ENCODE measurements at places on chromosomes 2 and 18.

DNA sequence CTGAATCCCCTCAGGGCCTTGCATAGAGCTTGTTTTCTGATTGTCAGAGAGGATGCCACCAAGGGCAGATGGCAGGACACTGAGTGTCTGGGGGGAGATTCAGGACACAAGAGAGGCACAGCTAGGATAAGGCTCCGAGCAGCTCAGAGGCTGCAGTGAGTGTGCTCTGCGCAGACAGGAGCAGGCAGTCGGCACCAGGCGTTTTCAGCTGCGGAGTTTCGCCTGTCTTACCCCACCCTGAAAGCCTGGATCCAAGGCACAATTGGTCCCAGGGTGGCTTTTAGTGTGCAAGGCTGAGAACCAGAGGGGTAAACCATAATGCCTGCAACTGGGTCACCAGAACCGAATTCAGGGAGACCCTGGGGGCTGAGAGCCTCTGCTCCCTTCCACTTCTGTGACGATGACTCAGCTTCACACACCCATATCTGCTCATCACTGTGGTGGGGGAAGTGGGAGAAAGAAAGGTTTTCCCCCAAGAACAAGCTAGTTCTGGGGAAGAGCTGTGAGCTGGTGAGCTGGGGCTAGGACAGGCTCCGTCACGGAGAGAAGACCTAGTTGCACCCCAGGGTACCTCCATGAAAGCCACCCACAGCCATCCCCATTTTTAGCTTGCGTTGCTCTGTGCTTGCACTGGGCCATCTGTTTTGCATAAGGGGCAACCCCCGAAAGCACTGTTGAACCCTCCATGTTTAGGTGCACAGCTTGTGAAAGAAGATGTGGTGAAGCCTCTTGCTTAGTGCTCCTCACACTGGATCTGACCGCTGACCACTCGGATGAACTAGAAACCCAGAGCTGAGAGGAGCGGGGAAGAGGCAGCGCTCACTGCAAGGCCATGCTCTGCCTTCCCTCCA lies 173.7 kb downstream of the CELF4 start:
- DNase-seq = no peak

DNA sequence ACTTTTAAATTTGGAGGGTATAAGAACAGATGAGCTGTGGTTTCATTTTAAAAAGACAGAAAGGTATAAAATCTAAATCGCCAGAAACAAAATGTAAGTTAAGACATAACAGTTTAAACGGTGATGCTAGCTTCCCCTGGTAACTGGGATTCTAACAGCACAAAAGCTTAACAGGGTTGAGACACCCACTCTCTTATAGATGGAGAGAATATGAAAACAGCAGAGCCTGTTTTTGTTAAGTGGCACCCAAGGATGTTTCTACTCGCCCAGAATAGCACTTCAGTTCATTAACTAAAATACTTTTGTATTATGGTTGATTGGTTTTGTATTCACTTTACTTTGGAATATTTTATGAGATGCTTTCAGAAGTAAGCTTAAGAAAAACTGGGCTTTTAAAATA lies 151.9 kb upstream of the RND3 start:
- DNase-seq = no peak

GRCh38 chr2:239609162-239609561 lies 208.3 kb upstream of the HDAC4 start:
- no peak for DNase-seq

GRCh38 chr2:27796791-27797765 lies 25.6 kb downstream of the MRPL33 start:
- no peak for DNase-seq

DNA sequence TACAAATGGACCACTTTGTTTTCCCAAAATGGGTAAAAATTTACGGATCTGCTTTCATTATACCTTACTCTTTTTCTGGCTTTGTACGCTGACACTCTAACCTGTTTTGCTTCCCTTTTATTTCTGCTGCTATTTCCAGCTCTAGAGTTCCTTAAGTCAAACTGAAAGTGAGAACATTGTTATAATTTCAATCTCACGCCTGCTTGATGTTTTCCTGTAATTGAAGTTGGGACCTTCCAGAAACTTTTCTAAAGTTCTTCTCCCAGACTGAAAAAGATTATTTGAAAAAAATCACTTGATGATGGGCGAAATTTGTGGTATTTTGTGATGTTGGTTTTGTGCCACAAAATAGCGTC lies 1.8 kb downstream of the GLS start:
- no peak for DNase-seq

- no peak for DNase-seq
These were observed 31.0 kb upstream of the EPB41L3 start for GRCh38 chr18:5574843-5575242.

Measured in stimulated activated CD4-positive, alpha-beta T cell treated with anti-CD3 and anti-CD28 coated beads, Interleukin-4, amount 100 ng/mL, for 1 hour (primary cell).